T1000 (cell line): ENCODE measurements at places on chromosomes 5 and 9.

DNA sequence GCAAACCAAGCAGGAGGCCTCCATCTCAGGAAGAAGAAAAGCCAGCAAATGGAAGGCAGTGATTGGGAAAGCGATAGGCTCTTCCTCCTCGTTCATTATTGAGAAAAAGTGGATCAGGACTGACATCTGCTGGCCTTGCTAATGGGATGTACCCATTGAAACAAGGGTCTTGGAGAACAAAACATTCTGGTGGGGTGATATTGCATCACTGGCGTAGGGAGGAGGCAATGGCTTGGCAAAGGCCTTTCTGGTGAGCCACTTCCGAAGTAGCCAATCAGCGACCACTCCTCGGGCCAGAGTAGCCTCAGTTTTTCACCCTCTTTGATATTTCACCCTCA lies 86.7 kb upstream of the NFIB start:
- DNase-seq: no peak

- no peak for DNase-seq
Measured at GRCh38 chr9:89740722-89741121, 135.9 kb downstream of the GADD45G start.

DNA sequence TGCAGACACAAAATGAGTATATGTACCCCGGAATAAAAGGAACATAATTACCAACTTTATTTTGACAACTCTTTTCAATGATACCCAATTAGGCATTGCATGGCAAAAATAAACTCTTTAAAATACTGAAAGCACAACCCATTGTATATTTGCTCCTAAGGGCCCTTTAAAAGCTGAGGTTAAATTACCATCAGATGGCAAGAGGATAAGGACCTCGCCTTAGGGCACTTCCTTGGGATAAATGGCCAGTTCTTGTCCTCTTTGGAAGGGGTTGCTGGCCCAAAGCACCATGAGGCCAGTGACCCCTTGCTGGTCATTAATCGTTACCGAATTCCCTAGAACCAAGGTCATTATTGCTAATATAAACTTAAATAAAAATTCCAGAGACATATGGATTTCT lies 46.0 kb downstream of the EBF1 start:
- DNase-seq: no peak

DNA sequence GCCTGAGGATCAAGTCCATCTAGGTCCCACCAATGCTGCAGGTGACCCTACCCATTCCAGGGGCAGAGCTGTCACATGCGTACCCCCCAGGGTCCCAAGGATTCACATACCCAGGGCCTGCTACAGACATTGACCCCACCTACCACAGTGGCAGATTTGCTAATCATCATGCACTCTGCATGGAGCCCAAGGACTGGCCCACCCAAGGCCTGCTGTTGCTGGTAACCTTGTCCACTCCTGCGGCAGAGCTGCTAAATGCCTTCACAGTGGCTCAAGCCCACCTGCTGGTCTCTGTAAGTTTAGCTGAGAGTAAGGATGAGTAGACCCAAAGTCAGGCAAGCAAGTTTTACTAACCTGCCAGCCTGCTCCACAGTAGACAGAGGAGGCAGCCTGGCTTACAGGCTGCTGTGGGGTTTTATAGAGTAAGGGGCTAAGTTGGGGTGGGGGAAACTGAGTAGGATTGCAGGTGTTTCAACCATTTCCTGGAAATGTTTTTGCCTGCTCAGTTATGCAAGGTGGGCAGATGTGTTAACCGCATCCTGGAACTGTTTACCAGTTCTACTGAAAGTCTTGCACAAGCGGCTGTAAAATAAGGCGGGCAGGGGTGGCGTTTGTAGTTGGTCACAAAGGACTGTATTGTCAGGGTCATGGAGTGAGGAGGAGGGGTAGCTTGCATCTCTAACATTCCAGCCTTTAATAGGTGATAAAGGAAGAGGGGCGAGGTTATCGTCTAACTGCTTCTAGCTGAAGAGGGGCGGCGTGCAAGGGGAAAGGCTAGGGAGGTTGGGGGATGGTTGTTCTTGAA lies 2163.5 kb upstream of the WWC1 start:
- DNase-seq: no peak

DNA sequence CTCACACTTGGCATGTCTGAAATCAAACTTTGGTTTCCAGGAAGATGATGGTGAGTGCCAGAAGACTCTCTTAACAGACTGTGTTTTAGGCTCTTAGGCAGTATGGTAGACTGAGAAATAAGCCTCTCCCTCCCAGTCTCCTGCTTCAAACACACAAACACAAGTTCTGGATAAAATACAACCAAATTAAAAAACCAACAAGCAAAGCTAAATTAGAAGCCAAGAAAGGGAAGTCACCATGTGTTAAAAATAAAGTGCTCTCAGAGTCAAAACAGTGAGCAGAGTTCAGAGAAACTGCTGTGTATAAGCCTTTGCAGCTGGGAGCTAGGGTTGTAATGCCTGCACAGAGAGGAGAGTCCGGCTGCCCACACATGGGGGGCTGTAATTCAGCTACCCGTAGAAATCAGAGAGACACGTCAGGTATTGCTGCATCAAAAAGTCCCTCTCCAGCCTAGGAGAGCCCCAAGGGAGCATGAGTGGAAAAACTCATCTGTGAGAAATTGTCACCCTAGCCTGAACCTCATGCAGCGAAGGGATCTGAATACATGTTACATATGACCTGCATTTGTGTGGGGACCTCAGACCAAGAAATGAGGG lies 62.6 kb downstream of the ANGPTL2 start:
- DNase-seq: no peak

DNA sequence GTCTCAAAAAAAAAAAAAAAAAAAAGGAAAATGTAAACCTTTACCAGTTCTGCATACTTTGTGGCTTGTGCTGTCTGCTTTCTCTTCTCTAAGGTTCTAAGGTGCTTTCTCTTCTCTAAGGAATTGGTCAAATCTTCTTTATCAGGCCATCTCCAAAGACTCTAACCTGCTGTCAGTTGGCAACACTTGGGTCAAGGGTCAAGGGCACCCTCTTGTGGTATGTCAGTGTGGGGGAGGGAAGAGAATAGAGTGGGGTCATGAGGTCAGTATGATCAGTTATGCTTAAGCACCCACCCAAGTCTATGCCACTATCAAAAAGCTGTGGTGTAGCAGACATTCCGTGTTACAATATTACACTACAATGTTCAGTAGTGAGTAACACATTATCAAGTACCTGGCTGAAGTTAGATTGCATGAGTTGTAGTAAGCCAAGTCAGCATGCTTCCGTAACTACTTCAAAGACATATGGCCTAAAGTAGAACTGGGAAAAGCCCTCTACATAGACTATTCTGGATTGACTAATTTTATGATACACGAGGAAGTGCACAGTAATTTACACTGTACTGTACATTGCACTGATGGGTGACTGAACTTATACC lies 25.0 kb upstream of the CCL28 start:
- no peak for DNase-seq

DNA sequence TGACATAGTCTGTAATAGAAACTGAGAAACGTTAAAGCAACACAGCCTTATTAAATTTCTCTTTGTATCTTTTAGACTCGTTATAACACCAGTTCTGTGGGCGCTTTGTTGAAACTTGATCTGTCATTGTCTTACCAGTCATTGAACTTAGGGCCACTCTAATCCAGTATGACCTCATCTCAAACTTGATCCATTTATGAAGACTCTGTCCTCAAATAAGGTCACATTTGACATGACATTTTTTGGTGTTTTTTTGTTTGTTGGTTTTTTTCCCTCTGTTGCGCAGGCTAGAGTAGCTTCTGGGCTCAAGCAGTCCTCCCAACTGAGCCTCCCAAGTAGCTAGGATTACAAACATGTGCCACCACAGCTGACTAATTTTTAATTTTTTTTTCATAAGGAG lies 5.9 kb downstream of the APC start:
- DNase-seq: no peak

- no peak for DNase-seq
Measured at GRCh38 chr5:125325488-125326149, 579.2 kb upstream of the ZNF608 start.

GRCh38 chr5:93602241-93603077 lies 19.4 kb downstream of the NR2F1 start:
- DNase-seq: no peak

DNA sequence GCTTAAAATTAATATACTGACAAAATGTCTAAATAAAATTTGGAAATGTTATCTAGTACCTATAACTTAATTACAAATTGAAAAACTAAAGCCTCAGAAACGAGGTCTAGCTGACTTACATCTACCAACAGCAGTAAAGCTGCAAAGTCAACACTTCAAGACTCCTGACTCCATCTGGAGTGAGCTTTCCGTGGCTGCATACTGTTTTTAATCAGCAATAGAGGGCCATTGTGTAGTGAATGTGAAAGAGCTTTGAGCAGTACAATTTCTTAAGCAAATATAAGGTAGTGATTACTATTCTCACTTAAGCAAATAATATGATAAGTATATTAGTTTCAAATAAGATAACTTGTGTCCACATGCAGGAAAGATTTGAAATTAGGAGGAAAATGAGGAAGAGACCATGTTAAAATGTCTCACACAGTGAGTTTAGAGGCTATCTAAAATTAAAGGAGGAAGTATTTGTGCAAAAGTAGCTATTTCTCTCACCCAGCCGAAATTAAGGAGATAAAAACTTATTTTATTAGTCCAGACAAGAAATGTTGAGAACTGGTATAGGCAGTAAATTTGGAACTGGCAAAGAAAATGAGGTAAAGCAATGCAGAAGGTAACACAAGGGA lies 6.4 kb downstream of the SPINK6 start:
- DNase-seq: no peak

GRCh38 chr5:172411484-172412072 lies 42.7 kb downstream of the SH3PXD2B start:
- DNase-seq: no peak

GRCh38 chr5:130550562-130550928 lies 614.5 kb downstream of the HINT1 start:
- no peak for DNase-seq

DNA sequence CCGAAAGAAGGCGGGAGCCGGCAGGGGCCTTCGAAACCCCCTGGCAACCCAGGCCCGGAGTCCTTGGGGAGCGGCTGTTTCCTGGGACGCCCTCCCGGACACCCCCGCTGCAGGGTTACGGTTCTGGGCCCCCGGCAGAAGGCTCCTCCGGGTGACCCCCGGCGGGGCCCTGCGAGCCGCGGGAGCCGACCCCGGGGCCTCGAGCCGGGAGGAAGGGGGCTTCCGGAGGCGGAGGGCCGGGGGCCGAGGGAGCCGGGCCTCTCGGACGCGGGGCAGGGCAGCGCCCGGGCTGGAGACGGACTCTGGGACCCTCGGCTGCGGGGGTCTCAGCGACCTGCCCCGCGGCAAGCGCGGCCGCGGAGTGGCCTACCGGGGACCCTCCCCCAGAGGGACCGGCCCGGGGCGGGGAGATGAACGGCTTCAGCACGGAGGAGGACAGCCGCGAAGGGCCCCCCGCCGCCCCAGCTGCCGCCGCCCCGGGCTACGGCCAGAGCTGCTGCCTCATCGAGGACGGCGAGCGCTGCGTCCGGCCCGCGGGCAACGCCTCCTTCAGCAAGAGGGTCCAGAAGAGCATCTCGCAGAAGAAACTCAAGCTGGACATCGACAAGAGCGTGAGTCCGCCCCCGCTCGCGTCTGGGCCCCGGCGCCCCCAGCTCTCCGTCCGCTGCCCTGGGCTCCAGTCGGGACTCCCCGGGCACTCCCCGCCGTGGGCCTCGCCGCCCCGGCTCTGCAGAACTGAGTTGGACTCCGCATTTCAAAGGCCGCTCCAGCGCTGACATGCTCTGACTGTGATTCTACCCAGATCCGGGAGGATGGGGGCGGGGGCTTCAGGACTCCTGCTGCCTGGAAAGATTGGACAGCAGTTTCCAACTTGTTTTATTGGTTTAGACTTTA lies 645 bp downstream of the SAP30L start:
- DNase-seq: peak; percentile 15

DNA sequence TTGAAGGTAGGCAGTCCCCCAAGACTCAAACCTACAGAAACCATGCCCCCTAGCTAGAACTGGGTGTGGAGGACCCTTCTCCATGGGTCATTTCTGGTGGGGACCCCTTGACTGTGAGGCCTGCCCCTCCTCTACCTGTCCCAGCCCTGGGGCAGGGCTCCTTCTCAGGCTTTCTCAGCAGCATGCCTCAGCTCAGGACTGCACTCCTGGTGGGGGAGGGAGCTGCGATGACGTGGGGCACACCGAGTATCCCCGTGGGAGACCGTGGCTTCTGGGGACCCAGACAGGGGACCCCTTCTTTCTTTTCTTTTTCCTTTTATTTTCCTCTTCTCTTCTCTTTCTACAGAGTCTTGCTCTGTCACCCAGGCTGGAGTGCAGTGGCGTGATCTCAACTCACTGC lies 27.0 kb upstream of the PITX1 start:
- DNase-seq: no peak

DNA sequence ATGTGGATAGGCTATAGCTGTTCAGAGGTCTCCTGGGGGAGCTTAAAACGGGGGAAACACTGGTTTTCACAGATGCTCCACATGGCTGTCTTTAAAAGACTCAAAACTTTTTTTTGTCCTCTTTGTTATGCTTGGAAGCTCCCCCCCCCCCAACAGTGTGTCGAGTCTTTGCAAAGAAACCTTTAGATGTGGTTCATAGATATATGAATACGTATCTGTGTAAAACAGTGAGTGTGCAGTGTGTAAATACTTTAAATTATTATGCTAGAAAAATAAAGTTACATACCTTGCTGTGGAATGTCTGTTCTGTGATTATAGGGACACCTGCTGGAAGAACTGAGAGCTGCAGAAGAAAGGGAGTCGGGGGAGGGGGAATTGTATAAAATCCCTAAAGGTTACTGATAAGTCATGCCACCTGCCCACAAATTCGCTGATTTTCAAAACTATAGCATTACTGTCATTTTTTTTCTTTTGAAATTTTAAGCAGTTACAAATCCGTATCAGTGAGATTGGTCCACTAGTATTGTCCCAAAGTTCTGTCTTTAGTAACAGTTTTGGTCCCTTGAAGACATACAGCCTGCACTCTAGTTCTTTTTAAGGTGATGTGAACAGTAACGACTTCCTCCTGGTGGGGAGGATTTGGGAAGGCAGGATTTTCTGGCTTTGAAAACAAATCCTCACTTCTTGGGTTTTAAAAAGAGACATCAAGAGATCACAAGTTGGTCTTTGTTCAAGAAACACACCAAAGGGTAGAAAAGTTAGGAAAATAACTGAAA lies 22.9 kb downstream of the RGMB start:
- DNase-seq: no peak

GRCh38 chr5:10935536-10935935 lies 174.5 kb upstream of the DAP start:
- no peak for DNase-seq
